Activated naive CD8-positive, alpha-beta T cell treated with anti-CD3 and anti-CD28 coated beads for 36 hours (primary cell): ENCODE measurements at places on chromosomes 3 and 15. TPM values are rescaled to one million over a fixed set of nuclear protein-coding genes. Genes with fewer than 3 reads are reported as not detected.

- no peak for DNase-seq
These were observed 293.8 kb downstream of the MEX3B start for GRCh38 chr15:81751816-81752545.

DNA sequence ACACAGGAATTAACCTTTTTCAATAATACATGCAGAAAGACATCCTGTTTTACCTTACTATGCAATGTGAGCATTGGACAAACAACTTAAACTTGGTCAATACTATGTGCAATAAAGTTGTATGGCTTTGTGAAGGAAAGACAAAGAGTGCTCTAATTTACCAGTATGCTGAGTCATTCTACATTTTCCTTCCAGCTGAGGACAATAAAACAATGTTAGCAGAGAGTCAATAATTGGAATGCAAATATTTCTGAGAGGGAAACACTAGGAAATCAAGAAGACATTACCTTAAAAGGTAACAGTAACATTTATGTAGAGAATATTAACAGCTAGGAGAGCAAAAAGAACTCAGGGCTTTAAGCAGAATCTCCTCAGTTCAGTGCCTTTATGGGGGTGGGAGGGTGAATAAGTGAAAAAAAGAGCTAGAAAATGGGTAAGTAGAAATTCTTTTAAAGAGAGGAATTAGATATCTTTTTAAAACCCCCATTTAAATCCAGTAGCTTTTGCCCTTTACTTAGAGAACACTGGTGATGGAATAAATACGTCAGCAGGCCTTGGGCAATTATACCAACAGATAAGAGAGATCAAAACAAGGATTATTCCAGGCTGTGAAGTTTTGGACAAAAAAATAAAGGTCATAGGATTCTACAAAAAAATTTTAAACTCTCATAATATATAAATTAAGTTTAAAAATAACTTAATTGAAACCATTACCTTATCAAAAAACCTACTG lies 11.6 kb upstream of the HGD start:
- no peak for DNase-seq

DNA sequence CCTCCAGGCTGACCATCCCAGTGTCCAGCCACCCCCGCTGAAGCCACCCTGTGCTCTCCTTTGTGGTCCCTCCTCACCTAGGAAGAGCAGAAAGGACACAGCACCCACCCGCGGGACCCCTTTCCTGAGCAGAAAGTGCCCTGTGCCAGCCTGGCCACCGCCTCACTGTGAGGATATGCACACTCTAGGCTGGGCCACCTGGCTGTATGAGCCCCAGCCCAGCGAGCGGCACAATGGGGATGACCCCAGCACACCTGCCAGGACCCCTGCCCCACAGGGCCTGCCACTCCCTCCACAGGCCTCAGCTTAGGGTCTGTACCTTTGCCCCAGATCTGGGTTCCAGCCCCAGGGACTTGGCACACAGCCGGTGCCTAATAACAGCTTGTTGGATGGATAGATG lies 47.9 kb upstream of the FURIN start:
- no peak for DNase-seq

- DNase-seq = no peak
These were observed 9.8 kb upstream of the TMEM40 start for GRCh38 chr3:12768579-12769527.

DNA sequence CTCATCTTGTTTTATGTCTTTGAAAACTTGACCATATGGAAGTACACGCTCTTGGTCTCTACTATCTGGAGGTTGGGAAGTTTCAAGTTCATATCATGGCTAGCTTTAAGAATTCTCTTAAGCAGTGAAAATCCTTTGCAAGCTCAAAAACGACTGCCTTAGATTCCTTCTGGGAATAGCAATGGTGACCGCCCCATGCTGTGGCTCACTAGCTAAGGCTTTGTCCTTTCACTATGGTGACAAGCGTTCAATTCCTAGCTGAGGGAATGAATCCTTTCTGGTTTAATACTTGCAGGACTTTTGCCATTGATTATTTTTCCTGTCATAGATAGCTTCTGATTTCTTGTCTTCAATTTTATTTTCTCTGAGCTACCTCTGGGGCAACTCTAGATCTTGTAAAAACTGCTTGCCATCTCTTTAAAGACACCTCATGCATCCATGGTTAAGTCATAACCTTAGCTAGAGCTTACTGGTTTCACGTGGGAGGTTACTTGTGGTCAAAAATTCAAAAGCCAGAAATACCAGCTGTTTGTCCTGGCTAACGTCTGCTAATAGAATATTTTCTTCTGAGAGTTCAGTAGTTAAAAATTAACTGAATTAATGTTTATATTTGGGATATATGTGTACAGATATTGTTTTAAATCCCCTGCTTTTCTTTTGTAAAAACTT lies 673.4 kb upstream of the CBLB start:
- DNase-seq = no peak

- DNase-seq = no peak
These were observed 462.2 kb upstream of the PROK2 start for GRCh38 chr3:72247126-72247525.

GRCh38 chr3:192611411-192611810 lies 115.9 kb downstream of the FGF12 start:
- no peak for DNase-seq

DNA sequence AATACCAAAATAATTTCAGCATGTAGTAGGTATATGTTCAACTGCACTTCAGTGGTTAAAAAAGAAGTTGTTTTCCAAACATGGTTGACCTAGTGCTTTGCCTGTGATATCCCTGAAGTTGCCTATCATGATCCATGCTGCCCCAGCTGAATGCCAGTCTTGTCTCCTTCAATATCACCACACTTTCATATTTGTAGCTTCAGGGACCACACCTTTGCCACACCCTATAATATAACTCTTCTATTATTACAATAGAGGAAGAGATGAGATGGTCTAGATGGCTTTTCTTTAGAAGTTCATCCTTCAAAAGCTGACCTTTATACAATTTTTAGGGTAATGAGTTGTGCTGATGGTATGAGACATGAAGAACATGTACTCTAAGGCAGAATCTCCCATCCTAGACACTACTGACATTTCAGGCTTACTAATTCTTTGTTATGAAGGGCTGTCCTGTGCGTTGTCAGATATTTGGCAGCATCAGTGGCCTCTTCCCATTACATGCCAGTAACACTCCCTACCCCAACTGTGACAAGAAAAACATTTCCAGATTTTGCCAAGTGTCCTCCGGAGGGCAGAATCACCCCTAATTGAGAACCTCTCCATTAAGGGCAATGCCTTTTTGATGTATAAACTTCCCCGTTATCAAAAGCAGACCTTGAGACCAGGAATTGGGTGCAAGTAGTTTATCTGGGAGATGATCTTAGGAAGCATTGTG lies 76.2 kb upstream of the PLCL2 start:
- no peak for DNase-seq

GRCh38 chr3:194043516-194043915 lies 92.4 kb upstream of the HES1 start:
- DNase-seq = no peak

- no peak for DNase-seq
These were observed 404.4 kb upstream of the MDFIC2 start for GRCh38 chr3:70716832-70717231.

Gene CEP63
- total RNA-seq = 21.8 TPM

Gene CYP8B1
- total RNA-seq = not detected

Gene SEMA3B
- 1.6 TPM for total RNA-seq

Gene KNG1
- not detected for total RNA-seq

Gene MUC13
- not detected for total RNA-seq

Gene SGO1
- 25.6 TPM for total RNA-seq
